ENCODE measurements at places on chromosomes 16 and 17.

DNA sequence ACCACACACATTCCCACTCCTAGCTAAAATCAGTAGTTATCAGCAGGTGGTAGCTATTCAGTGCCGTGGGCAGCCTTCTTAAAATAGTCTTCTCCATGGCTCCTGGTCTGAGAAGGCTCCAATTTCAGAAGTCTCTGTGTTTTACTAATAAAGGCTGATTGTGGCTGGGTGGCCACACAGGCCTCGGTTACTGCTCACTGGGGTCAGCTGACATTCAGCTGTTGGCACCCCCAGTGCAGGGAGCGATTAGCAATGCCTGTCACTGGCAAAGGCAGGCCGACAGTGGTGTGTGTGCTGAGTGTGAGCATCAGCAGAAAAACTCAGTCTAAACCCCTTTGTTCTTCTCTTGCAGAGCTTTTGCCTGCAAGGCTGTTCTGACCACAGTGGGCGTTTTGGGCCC, 16.6 kb upstream of the DBNDD1 start:
- no peak for DNase-seq

GRCh38 chr16:48347191-48347865, 37.9 kb downstream of the SIAH1 start:
- DNase-seq, result no peak

GRCh38 chr17:4364622-4365041, 1.8 kb downstream of the UBE2G1 start:
- DNase-seq, result no peak

DNA sequence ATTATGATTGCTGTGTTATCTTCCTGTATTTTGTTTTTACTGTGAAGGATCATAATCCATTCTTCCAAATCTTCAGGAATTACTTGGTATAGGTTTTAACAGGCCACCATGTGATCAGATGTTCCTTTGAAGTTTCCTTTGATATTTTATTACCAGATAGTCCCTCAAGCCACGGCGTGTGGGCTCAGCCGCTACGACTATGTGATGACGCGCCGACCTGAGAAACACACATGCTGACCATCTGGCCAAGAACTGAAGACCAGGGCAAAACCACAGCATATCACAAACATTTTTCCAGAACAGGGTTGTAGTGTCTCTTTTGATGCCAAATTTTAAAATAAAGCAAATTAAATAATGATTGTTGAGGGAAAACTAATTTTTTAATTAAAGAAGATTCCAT, 47.3 kb downstream of the ZCCHC14 start:
- DNase-seq, result no peak

DNA sequence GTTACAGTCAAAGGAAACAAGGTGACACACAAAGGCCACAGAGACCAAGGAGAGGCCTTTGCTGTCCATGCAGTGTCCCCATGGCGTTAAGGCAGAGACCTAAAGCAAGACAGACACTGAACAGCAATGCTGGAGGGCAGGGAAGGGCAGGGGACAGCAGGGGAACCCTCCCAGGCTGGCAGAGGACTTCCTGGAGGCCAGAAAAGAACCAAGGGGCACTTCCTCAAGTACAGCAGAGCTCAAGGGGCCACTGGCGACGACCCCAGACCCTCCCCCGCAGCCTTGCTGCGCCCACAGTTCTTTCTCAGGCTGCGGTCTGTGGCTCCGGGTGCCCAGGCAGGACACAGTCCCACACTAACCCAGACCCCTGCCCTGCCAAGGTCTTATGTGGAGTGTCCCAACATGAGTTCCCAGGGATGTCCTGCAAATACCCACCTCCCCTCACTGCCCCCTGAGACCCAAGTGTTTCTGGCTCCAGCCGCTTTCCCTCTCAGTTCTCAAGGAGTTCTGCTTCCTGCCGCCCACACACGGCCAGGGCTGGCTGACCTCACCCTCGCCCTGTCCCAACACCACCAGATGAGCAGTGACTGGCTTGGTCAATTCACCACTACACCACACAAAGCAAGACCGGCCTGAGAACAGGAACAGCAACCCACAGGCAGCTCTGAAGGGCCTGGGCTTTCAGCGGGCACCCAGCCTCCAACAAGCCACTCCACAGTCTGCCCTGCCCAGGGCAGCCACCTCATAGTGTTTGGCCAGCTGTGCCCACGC, 4.2 kb downstream of the CLCN7 start:
- DNase-seq, result no peak

DNA sequence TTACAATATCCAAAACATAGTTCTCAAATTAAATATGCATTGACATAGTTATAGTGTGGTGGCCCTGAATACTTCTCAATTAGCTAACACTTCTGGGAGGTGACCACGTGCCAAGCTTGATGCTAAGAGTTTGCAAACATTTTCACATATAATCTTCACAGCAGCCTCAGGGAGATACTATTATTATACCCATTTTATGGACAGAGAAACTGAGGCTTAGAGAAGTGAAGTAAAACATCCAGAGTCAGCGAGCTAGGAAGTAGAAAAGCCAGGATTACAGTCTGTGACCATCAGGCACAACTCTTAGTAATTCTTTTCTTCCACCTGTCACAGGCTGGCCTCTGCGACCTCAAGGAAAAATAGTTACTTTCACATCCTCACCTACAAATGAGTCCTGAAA, 102.2 kb upstream of the IRX6 start:
- DNase-seq, result no peak

- no peak for DNase-seq
These were observed 6.2 kb downstream of the TMEM238L start for GRCh38 chr17:10797476-10798328.

GRCh38 chr16:22355487-22355908, 18.9 kb downstream of the CDR2 start:
- no peak for DNase-seq

GRCh38 chr17:60135951-60136666, 13.7 kb upstream of the CA4 start:
- DNase-seq, result no peak

- no peak for DNase-seq
These were observed 275.4 kb downstream of the SEC14L1 start for GRCh38 chr17:77416105-77416713.

All from CD8-positive, alpha-beta memory T cell (primary cell).